ENCODE measurements at places on chromosomes 6 and 20. TPM values are rescaled to one million over a fixed set of nuclear protein-coding genes. Genes with fewer than 3 reads are reported as not detected.

Gene ME1
- total RNA-seq = 2.3 TPM

Gene STMND1
- not detected for total RNA-seq

Gene BHLHE23
- total RNA-seq = not detected

Gene CD93
- total RNA-seq = 70.4 TPM

Gene PDSS2
- total RNA-seq = 18.2 TPM

Gene ROS1
- total RNA-seq = 0.23 TPM

Gene CYP39A1
- total RNA-seq = 7.4 TPM

Gene CD109
- total RNA-seq = 18.4 TPM

Gene LST1
- 12.3 TPM for total RNA-seq

Gene BTNL2
- total RNA-seq = not detected

Gene CHMP4B
- total RNA-seq = 41.3 TPM

Gene GPX5
- not detected for total RNA-seq

Gene AGPAT4
- 25.9 TPM for total RNA-seq

Gene FGD2
- 10.9 TPM for total RNA-seq

Gene PRSS35
- 21.8 TPM for total RNA-seq

Gene RAD21L1
- total RNA-seq = not detected

Gene RPS21
- 1,739 TPM for total RNA-seq

Gene MARCKS
- 149 TPM for total RNA-seq

Gene RSPO3
- total RNA-seq = 10.8 TPM

Gene PRRT1
- 1.9 TPM for total RNA-seq

Gene TCF15
- 2.0 TPM for total RNA-seq

Gene IL17F
- total RNA-seq = not detected

Gene OR12D3
- not detected for total RNA-seq

Gene CEP85L
- total RNA-seq = 34.6 TPM

Gene COL11A2
- total RNA-seq = 6.9 TPM

Gene FAM83B
- 13.4 TPM for total RNA-seq

Gene KCNK5
- 6.9 TPM for total RNA-seq

Gene GATA5
- total RNA-seq = 11.7 TPM

Gene JPH2
- 22.8 TPM for total RNA-seq

Gene TBP
- total RNA-seq = 16.3 TPM

Gene HLA-DQA1
- 4.4 TPM for total RNA-seq

Gene PSMB9
- total RNA-seq = 11.2 TPM

Gene PGC
- 0.18 TPM for total RNA-seq

Gene OTOR
- total RNA-seq = not detected

Gene ADGB
- total RNA-seq = 0.12 TPM

Gene PLN
- total RNA-seq = 9.8 TPM

Gene TMEM239
- not detected for total RNA-seq

Gene TAPBP
- total RNA-seq = 81.6 TPM

Gene OGFR
- 31.1 TPM for total RNA-seq

Gene SLC26A8
- total RNA-seq = 0.29 TPM

Gene PDYN
- total RNA-seq = 0.12 TPM

Gene AKAP12
- 143 TPM for total RNA-seq

Gene BNIP5
- 0.58 TPM for total RNA-seq

Gene SULF2
- total RNA-seq = 72.6 TPM

Gene SMLR1
- 0.29 TPM for total RNA-seq

Gene TCP11
- 1.5 TPM for total RNA-seq
